ENCODE measurements at places on chromosomes 16 and 17.

GRCh38 chr17:7179317-7180254, at the start of gene ASGR1:
ASGR1 (minus strand) TSS chr17:7179370; CDS start chr17:7178563, 807 bp downstream.
- DNase-seq: no peak

GRCh38 chr16:85524630-85525419, 88.3 kb upstream of the GSE1 start:
- DNase-seq: no peak

GRCh38 chr17:77235370-77235941, 94.7 kb downstream of the SEC14L1 start:
- DNase-seq: peak; percentile 85

DNA sequence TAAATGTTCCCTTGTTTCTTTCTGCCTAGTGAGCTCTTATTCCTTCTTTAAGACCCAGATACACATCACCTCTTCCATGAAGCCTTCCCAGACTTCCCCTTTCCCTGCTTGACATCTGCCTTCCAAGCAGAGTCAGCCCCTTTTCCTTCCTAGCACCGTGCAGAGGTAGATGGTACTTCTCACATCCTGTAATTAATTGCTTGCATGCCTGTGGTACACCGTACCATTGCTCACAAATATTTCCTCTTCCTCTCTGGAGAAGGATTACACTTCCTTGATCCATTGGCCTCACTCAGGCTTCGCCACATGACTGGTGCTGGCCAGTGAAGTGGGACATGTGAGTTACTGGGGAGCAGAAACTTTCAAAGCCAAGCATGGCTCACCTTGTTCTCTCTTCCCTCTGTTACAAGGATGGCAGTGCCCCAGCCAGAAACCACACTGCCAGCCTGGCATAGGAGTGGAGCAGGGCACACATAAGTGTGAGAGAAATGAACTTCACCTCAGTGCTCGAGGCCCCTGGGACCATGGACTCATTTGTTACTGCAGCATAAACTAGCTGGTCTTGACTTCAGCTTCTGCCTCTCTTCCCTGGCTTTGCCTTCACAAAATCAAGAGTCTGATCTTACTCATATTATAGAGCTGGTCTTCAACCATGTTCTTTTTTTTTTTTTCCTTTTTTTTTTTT, 44.0 kb downstream of the SOST start:
- DNase-seq: no peak

DNA sequence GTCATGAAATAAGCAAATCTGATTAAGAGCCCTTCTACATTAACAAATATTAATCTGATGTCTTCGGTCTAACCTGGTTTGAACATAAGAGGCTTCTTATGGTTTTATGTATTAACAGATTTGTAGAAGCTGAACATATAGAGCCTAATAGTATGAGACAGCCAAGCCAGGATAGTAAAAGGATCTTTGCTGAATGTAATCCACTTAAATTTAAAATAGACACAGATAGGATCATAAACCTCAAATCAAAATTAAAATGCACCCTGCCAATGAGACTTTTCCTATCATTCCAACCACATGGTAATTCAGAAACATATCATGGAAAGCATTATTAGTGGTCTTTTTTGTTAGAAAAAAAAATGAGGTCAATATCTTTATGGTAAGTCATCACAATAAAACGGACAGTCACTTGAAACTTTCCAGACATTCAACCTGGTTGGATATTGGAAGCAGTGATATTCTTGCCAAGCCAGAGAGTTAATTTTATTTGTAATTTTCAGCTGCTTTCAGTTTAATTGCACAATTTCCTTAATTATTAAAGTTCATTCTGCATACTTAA, 606.9 kb upstream of the SALL1 start:
- no peak for DNase-seq

- no peak for DNase-seq
These were observed 117.8 kb downstream of the RAB11FIP4 start for GRCh38 chr17:31509095-31509804.

DNA sequence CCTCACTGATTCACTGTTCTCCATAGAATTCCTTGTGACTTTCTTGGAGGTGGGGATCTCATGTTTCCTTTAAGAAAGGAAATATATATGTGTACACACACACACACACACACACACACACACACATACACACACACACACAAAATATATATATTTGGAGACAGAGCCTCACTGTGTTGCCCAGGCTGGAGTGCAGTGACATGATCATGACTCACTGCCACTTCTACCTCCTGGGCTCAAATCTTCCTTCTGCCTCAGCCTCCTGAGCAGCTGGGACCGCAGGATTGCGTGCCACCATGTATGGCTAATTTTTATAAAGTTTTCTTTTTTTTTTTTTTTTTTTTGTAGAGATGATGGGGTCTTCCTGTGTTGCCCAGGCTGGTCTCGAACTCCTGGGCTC, 45.9 kb downstream of the CDH13 start:
- no peak for DNase-seq

GRCh38 chr17:31313982-31314781, at the start of gene EVI2B:
EVI2B (minus strand) TSS chr17:31314054; CDS start chr17:31305609, 8,445 bp downstream.
- no peak for DNase-seq

- no peak for DNase-seq
These were observed 696 bp upstream of the PSMC5 start for GRCh38 chr17:63826468-63827001.

DNA sequence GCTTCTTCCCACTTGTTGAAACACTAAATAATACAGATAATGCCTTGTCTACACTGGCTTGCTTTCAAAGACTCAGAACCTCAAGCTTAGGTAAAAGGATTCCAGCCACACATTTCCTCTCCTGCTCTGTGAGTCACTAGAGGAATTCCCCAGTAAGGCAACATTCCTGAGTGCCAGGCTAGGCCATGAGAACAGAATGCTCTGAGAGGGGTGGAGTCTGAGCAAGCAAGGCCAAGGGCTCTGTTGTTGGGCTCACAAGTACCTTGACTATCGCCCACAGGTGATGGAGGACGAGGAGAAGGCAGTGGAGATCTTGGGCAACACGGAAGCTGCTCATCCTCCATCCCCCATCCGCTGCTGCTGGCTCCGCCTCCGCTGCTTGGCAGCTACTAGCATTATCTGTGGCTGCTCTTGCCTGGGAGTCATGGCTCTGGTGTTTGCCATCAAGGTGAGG, 6.7 kb upstream of the PHKG2 start:
- no peak for DNase-seq

GRCh38 chr17:55454906-55455474, 33.4 kb upstream of the MMD start:
- DNase-seq: peak; percentile 16

- no peak for DNase-seq
These were observed 13.5 kb upstream of the ADAM11 start for GRCh38 chr17:44745301-44745700.

- DNase-seq: no peak
These were observed 51.8 kb upstream of the MAP3K14 start for GRCh38 chr17:45368651-45369050.

- peak; percentile 42 for DNase-seq
These were observed 40.7 kb downstream of the ZDHHC7 start for GRCh38 chr16:84970447-84971127.

DNA sequence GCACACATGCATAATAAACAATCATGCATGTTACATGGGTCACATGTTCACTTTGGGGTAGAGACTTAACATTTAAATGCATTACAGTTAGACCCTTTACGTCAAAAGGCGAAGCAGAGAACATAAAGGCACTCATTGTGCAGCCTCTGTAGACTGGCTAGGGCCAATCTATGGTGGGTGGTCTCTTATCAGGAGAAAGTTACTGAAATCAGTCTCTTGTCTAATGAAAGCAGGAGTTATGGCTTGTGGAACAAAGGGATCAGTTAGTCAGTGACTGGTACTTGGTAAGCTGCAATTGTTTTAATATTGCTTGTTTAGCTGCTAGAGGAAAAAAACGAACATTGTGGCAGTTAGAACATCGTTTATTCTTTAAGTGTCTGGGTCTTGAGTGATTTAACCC, 1.4 kb upstream of the CNEP1R1 start:
- no peak for DNase-seq

DNA sequence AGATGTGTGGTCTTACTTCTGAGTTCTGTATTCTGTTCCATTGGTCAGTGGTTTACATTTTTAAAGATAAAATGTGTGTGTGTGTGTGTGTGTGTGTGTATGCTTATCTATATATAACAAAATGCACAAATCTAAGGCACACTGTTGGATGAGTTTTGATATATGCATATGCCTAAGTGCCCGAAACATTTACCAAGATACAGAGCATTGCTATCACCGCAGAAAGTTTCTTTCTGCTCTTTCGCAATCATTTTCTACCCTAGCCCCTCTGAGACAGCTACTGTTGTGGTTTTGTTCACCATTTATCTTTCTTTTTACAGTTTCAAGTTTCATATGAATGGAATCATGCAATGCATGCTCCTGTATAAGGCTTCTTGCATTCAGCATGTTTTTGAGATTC, 97.0 kb downstream of the MRTFB start:
- no peak for DNase-seq

DNA sequence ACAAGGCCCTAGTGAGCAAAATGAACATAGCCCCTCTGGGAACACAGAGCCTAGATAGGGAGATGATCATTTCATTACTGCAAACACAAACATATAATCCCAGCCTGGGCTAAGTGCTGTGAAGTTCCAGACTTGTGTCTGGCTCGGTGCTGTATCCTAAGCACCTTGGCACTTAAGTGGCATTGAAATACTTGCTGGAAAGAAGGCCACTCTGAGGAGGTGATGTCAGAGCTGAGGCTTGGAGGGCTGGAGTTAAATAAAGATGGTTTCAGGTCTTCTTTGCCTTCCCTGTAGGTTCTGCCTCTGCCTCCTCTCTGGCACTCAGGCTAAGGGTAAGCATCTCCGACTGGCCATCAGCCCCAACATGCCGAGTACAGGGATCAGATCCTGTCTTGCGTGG, 2.4 kb upstream of the CACNA1G start:
- DNase-seq: no peak

DNA sequence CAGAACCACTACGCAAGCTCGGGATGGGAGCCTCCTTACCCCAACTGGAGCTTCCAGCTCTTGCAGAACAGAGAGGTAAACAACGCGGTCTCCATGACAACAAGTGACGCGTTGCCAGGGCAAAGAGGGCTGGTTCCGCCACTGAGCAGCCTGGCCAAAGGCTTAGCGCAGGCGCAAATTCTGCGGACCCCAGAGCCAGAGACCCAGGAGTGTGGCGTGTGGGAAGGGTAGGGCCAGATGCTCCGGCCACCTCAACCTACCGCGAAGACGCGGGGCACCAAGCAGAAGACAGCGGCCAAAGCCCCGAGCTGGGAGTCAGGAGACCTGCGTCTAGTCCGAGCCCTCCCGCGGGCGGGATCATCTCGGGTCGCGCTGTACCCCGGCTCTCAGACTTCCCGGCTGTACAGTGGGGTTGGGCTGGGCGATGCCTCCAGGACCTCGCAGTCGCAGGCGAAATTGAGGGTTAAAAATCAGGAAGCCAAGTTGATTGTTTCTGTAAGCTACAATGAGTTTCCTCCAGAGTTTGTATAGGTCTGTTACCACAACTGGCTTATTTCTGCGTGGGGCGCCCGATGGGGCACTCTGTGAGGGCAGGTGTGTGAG, at the start of gene TEKT1:
TEKT1 (minus strand) TSS at position 69 of the 603 bp plus-strand sequence. CDS start 1,353 bp downstream, outside the sequence.
- DNase-seq: peak; percentile 62

DNA sequence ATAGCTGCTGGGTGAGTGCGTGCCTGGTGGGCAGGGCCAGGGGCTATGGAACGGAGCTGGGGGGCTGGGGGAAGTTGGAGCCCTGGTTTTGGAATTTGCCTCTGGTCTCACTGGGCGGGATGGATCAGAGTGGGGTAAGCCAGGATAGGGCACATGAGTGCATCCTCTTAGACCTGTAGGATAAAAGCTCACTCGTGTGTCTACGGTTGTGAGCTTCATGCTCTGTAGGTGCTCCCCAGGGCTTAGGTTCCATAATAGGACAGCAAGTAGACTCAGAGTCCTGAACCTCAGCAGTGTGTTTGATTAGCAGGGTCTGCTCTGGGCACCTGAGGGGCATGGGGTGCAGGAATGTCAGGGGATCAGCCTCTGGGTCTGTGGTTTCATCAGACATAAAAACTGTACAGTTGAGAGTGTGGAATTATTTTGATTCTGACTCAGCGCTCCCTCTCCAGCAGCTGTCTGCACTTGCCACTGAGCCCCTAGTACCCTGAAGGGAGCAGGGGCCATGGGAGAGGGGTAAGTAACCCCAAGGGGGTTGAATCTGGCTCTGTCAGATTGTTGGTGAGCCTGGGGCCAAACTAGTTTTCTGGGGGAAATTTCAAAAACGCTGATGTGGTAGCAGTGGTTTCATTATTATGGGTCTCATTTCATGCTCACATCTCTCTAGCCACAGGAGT, 84.2 kb upstream of the LGALS9 start:
- no peak for DNase-seq

All from skin of body (tissue), 3 donors.